Stimulated activated CD4-positive, alpha-beta T cell treated with anti-CD3 and anti-CD28 coated beads, TNF-alpha, amount 100 ng/mL, for 48 hours (primary cell): ENCODE measurements at places on chromosomes 1 and 21.

- DNase-seq = no peak
Measured at GRCh38 chr1:57082711-57083439, 117.1 kb upstream of the C8B start.

- DNase-seq = no peak
Measured at GRCh38 chr1:112501810-112502641, 6.7 kb upstream of the WNT2B start.

- no peak for DNase-seq
Measured at GRCh38 chr1:154199563-154199879, 6.6 kb downstream of the CFAP141 start.

DNA sequence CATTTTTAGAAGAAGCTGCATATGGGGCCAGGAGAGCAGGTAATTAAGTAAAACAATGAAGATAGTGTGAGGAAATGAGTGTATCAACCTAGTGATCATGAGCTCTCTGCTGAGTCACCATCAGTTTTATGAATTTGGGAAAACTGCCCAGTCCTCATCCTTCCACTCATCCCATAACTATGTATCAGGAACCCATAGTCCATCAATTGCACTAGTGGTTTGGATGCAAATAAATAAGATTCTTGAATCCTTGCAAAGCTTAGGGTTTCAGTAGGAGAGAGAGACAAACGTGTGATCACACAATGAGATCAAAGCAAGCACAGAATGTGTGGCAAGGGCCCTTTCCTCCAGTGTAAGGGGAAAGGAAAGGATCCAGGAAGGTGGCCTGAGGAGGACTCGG is 145.6 kb downstream of the ZZZ3 start:
- DNase-seq = no peak

DNA sequence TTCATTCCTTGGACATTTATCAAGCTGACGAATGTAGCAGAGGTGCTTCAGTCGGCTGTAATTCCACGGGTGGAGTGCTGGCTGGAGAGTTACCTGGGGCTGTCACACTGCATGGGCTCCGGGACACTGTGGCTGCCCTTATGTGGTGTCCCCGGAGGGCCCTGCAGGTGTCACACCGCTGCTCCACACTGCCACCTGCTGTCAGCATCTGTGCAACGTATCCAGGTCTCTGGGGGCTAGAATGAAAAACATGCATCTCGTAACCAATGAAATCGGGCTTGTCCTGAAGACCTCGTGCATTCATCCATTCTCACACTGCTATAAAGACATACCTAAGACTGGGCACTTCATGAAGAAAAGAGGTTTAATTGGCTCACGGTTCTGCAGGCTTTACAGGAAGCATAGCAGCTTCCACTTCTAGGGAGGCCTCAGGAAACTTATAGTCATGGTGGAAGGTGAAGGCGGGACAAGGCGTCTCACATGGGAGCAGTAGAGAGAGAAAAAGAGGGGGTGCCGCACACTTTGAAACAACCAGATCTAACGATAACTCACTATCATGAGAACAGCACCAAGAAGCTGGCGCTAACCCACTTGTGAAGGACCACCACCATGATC is 46.7 kb upstream of the PCBP3 start:
- DNase-seq = peak; percentile 66
